C1 segment of cervical spinal cord (tissue), 14 donors: ENCODE measurements at places on chromosomes 1 and 21.

DNA sequence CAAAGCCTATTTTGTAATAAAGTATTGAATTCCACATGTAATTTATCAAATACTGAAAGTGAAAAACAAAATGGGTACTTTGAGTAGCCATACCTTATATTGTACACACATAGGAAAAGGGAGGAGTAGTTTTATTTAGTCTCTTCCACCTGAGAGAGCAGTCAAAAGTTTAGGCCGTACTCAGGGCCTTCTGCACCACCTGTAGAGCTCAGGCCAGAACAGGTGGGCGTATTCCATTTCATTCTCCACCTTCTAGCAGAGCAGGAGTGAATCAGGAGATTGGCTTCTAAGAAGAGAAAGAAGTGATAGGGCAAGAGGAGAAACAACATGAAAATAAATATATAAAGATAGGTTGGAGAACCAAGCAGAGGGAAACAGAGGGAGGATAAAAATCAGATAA lies 44.0 kb downstream of the TRAF5 start:
- DNase-seq: no peak

- DNase-seq: no peak
Measured at GRCh38 chr1:118294875-118295642, 110.0 kb upstream of the SPAG17 start.

DNA sequence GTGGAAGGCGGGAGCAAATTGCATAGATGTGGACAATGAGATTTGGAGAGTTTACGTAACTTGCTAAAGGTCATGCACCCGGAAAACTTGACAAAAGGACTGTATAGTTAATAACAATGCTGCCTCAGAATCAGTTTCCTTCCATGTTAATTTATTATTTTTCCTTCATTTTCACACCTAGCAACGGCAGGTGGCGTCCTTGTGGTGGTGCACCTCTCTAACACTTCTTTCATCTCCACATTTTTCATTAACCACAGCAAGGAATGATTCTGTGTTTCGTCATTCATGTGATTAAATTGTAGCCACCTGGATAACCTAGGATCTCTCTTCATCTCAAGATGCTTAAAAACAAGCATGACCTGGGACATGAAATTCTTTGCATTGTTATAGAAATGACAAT lies 2133.0 kb downstream of the NCAM2 start:
- DNase-seq: no peak

DNA sequence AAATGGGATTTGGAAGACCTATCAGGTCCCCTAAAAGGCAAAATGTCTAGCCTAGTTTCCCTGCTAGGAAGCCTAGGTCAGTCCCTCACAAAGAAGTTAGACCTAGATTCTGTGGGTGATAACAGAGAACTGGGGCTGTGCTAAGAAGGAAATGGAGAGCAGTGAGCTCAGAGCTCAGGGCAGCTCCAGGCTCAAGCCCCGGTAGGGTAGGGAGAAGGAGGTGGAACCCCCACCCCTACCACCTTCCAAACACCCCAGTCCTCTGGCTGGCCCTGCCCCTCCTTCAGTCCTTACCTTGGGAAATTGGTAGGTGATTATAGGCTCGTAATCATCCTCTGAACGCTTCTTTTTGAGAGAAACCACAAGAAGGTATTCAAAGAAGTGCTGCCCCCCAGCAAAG lies 1.1 kb downstream of the DENND2D start:
- no peak for DNase-seq

GRCh38 chr1:42259739-42260064 lies 75.3 kb downstream of the FOXJ3 start:
- DNase-seq: no peak

- DNase-seq: no peak
Measured at GRCh38 chr1:232980355-232980978, 30.1 kb downstream of the NTPCR start.

DNA sequence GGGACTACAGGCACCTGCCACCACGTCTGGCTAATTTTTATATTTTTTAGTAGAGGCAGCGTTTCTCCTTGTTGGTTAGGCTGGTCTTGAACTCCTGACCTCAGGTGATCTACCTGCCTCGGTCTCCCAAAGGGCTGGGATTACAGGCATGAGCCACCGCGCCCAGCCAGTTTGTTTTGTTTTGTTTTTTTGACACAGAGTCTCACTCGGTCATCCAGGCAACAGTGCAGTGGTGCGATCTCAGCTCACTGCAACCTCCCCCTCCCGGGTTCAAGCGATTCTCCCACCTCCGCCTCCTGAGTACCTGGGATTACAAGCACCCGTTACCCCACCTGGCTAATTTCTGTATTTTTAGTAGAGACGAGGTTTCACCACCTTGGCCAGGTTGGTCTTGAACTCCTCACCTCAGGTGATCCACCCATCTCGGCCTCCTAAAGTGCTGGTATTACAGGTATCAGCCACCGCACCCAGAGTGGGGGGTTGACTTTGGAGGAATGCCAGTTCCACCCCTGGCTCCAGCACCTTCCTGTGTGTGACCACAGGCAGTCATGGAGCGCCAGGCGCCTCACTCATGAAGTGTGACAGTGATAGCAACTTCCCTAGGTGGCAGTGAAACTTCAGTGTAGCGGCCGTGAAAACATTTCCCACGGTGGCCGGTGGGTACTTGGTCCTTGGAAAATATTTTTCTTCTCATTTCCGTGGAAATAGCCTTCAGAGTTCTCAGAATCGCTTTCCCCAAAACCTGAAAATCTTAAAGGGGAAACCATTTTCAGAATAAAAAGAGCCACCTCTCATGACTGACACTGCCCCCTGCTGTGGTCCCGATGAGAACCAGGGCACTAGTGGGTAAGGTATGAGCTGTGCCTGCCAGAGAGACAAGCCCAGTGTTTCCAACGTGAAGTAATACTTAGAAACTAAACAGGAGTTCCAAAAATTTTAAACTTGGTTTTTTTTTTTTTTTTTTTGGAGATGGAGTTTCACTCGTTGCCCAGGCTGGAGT lies 48.6 kb downstream of the WDR4 start:
- no peak for DNase-seq

GRCh38 chr1:206000641-206001339 lies 2.4 kb downstream of the RAB7B start:
- no peak for DNase-seq

DNA sequence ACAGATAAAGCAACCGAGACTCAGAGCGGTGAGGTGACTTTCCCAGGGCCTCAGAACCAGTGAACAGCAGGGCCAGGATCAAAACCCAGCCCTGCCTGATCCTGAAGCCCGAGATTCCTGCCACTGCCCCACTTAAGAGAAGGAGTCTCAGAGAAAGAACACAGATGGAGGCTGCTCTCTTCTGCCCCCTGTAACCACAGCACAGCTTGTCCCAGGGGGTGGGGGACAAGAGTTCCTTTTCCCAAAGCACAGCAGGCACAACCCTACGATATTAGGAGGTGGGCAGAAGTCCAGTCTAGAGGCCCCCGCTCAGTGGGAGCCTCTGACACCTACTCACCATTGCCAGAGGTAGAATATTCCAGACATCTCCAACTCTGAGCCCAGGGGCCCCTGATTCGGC lies 24.0 kb upstream of the VWA5B1 start:
- no peak for DNase-seq

- DNase-seq: no peak
Measured at GRCh38 chr1:107394301-107394700, 253.5 kb downstream of the NTNG1 start.

- no peak for DNase-seq
Measured at GRCh38 chr1:212983482-212983881, 32.2 kb downstream of the ANGEL2 start.

DNA sequence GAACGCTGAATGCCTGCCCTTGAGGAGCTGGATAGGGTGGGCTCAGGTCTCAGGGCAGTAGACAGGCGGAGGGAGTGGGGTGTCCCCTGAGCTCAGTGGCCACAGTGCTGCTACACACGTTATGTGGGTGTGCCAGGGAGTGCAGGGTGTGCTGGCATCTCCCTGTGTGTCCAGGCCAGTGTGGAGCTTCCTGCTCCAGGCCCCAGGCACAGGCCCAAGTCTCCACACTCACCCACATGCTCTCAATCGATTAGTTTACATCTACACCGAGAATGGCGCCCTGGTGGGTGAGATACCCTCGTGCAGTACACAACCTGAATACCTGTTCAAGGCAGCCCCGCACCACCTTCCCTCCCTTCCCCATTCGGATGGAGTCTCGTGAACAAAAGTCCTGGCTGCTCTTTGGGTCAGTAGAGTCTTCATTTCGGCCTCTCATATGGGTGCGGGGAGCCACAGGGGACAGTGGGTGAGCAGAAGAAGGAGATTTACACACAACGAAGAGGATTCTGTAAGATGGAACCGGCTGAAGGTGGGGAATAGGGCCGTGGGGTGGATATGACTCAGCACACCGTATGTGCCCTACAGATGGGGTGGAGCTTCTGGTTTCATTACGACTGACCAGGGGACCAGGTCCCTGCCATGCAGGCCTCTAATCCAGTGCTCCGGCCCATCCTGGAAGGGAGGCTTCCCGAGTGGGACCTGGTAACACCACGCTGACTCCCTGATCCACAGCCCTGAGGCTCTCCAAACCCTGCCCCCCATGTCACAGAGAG lies 93.3 kb downstream of the SPSB1 start:
- DNase-seq: no peak

- no peak for DNase-seq
Measured at GRCh38 chr21:42736646-42737350, 83.4 kb downstream of the PDE9A start.

- DNase-seq: no peak
Measured at GRCh38 chr1:43405219-43405875, 15.6 kb downstream of the SZT2 start.

DNA sequence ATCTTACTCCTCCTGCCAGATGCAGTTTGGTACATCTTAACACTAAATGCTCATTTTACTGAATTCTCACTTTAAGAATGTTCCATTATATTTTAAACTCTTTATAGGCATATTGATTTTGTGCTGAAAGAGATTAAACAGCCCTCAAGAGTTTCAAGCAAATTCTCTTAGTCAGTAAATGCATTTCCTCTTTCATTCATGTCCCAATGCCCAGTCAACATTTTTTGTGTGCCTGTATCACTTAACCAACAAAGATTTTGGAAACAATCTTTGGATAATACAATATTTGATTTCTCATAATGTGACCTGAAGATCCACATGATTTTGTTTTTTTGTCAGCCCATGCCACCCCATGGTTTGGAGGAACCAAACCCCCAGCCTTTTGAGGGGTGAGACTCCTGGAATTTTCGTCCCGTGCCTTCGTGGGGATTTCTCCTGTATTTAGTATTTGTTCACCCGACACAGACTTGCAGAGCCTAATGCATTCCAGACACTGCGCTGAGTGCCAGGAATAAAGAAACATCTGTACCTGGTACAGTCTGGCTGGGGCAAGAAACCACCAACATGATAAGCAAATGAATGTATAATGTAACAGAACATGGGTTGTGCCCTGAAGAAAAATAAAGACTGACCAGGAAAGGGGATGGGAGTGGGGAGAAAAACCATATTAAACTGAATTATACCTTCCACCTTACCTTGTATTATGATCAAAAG lies 47.1 kb upstream of the ETS2 start:
- no peak for DNase-seq

DNA sequence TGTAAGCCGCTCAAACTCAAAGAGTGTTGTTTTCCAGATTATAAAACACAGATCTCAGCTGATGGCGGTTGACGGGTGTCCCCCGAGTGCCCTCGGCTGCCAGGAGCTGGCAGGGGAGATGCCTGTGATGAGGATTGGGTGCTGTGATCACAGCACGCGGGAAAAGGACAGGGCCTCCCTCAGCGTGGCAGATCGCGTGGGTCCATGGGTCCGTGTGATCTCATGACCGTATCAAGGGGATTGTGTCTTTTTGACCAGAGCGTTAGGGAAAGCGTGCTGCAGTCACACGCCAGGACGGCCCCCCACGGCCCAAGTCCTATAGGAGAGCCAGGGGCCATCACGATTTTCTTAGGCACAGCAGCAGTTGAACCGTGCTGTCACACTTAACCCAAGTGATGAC lies 51.9 kb downstream of the PDE9A start:
- DNase-seq: no peak

- no peak for DNase-seq
Measured at GRCh38 chr1:224582041-224582440, 34.1 kb upstream of the CNIH3 start.
